Right lung (tissue), 10 donors: ENCODE measurements at places on chromosomes 2 and 18. TPM values are rescaled to one million over a fixed set of nuclear protein-coding genes. Genes with fewer than 3 reads are reported as not detected.

GALR1 gene
- polyA plus RNA-seq, result 0.06 TPM

KCNS3 gene
- 26.5 TPM for polyA plus RNA-seq

UGT1A7 gene
- not detected for polyA plus RNA-seq

IL36B gene
- not detected for polyA plus RNA-seq

KCMF1 gene
- 39.8 TPM for polyA plus RNA-seq

LAMA1 gene
- polyA plus RNA-seq, result 5.9 TPM

EPB41L5 gene
- polyA plus RNA-seq, result 42.9 TPM

POMC gene
- 0.94 TPM for polyA plus RNA-seq

DES gene
- 32.6 TPM for polyA plus RNA-seq

CFC1 gene
- 4.4 TPM for polyA plus RNA-seq

LOXHD1 gene
- 1.8 TPM for polyA plus RNA-seq

AKAIN1 gene
- polyA plus RNA-seq, result not detected

SERPINB2 gene
- polyA plus RNA-seq, result 0.27 TPM

FAM110C gene
- polyA plus RNA-seq, result 6.2 TPM

ZNF804A gene
- polyA plus RNA-seq, result 0.05 TPM

LOXL3 gene
- polyA plus RNA-seq, result 9.0 TPM

ASAP2 gene
- 33.8 TPM for polyA plus RNA-seq

GAREM2 gene
- polyA plus RNA-seq, result 6.5 TPM

KDSR gene
- polyA plus RNA-seq, result 43.2 TPM

SLC40A1 gene
- polyA plus RNA-seq, result 159 TPM
